CD4-positive, alpha-beta memory T cell (primary cell): ENCODE measurements at places on chromosomes 5 and 9. TPM values are rescaled to one million over a fixed set of nuclear protein-coding genes. Genes with fewer than 3 reads are reported as not detected.

- H3K27ac ChIP-seq, result no peak overlapping the region
- no peaks in the 10 kb centered on the region for H3K36me3 ChIP-seq
- no peak for DNase-seq
- H3K27me3 ChIP-seq, result no peaks in the 10 kb centered on the region
These were observed 446.2 kb downstream of the DNAH5 start for GRCh38 chr5:13498279-13498678.

Gene ADAMTS12
- total RNA-seq, result 0.17 TPM

GRCh38 chr9:19255821-19256220, 25.3 kb downstream of the DENND4C start:
- no peak for DNase-seq
- no peaks in the 10 kb centered on the region for H3K27me3 ChIP-seq
- H3K4me1 ChIP-seq, result peaks cover 27% of the 10 kb centered on the region
- no peak overlapping the region for H3K27ac ChIP-seq
- H3K4me3 ChIP-seq, result no peak overlapping the region
- H3K36me3 ChIP-seq, result no peaks in the 10 kb centered on the region

Gene MTAP
- 47.9 TPM for total RNA-seq

Gene AK8
- total RNA-seq, result not detected

Gene SGCD
- total RNA-seq, result not detected

GRCh38 chr9:98375138-98375726, 119.8 kb upstream of the TBC1D2 start:
- no peak for DNase-seq
- no peaks in the 10 kb centered on the region for H3K4me1 ChIP-seq
- no peaks in the 10 kb centered on the region for H3K36me3 ChIP-seq

Gene CFAP90
- not detected for total RNA-seq

DNA sequence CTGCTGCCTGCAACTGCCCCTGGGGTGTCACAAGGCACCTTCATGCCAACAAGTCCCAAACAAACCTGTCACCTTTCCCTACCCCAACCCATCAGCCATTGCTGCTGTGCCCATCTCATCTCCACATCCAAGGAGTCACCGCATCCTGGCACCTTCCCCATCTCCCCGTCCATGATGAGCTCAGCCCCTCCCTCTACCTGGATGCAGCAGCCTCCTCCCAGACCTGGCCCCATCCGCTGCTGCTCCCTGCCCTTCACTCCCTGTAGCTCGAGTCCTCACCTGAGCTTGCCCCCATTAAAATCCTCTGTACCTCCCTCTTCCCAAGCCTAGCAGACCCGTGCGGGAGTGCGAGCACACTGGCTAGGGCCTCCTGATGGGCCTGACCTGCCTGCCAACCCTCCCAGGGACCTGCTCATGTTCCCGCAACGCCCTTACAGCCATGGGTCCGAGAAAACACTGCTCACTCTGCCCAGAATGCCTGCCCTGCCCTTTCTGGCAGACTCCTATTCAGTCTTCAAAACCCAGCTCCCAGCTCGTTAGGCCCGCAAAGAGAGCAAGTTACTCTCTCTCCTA, 110.6 kb downstream of the ADAMTS2 start:
- no peak overlapping the region for H3K27ac ChIP-seq
- no peaks in the 10 kb centered on the region for H3K36me3 ChIP-seq
- DNase-seq, result no peak

- H3K4me3 ChIP-seq, result no peak overlapping the region
- no peaks in the 10 kb centered on the region for H3K27me3 ChIP-seq
- H3K4me1 ChIP-seq, result peaks cover 59% of the 10 kb centered on the region
- no peak for DNase-seq
- no peaks in the 10 kb centered on the region for H3K36me3 ChIP-seq
These were observed 76.2 kb upstream of the IL6ST start for GRCh38 chr5:56070851-56071465.

DNA sequence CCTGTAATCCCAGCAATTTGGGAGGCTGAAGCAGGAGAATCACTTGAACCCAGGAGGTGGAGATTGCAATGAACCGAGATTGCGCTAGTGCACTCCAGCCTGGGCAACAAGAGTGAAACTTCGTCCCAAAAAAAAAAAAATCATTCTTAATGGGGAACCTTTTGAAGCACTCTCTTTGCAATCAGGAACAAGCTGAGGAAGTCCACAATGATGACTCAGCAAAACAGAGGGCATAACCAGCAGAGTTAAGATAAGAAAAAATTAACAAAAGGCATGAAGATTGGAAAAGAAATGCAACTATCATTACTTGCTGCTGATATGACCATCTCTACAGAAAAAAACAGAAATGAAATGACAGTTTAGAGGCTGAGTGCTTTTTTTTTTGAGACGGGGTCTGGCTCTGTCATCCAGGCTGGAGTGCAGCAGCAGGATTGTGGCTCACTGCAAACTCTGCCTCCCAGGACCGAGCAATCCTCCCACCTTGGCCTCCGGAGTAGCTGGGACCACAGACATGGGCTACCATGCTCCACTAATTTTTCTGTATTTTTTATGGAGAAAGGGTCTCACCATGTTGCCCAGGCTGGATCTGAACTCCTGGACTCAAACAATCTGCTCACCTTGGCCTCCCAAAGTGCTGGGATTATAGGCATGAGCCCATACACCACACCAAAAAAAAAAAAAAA, 88.0 kb downstream of the FNBP1 start:
- H3K27ac ChIP-seq, result no peak overlapping the region
- no peak for DNase-seq
- peaks cover 33% of the 10 kb centered on the region for H3K4me1 ChIP-seq
